ENCODE measurements at places on chromosomes 12 and 14. TPM values are rescaled to one million over a fixed set of nuclear protein-coding genes. Genes with fewer than 3 reads are reported as not detected.
A peak's percentile ranks its signal among the peaks of the same experiment; 100 is the strongest.

DNA sequence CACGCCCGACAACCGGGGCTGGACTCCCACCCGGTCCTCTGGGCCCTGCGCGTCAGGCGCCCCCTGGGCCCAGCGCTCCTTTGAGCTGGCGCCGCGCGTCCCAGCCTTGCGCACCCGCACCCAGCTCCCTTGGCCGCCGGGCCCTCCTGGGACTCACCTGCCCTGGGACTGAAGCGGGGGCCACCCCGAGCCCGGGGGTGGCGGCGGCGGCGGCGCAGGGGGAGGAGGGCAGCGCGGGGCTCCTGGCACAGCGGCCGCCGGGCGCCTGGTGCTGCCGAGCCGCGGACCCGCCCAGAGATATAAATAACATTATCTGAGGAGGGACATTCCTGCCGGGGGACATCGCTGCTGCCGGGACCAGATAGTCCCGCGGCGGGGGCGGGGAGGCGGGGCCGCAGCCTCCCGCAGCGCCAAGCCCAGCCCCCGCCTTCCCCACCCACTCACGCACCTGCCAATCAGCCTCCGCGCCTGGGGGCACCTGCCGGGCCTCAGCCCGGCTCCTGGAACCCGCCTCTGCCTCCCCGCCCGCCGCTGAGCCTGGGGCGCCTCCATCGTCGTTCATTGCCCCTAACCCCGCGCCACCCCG, at the start of gene SPTB:
Gene SPTB (minus strand): TSS at position 273 of the 586 bp plus-strand sequence. CDS start 56,813 bp downstream, outside the sequence.
- peaks cover 86% of the 10 kb centered on the region for H3K27me3 ChIP-seq
- H3K4me3 ChIP-seq, result peak within 1 kb of the TSS; percentile 89

GRCh38 chr12:123026094-123026853, 45.8 kb downstream of the ARL6IP4 start:
- no peak for DNase-seq
- H3K4me1 ChIP-seq, result no peaks in the 10 kb centered on the region
- H3K36me3 ChIP-seq, result no peaks in the 10 kb centered on the region
- H3K27ac ChIP-seq, result no peak overlapping the region

DNA sequence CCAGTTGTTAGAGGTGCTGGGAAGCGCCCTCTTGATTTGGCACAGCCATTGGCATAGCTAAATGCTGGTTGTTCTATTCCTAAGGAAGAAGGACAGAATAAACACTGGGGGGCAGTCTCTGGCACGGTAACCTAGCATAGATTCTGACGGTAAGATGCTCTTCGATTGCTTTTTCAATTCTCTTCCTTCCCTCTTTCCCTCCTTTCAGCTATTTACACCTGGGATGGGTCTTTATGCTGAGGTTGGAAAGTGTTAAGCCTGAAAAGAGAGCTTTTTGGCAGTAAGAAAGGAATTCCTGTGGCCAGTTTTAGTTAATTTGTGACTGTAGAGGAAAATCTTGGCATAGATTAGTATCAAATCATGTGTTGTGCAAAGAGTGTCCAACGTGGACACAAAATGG, 162.8 kb downstream of the SNAPC1 start:
- H3K27ac ChIP-seq, result no peak overlapping the region
- H3K27me3 ChIP-seq, result peaks cover 7% of the 10 kb centered on the region
- no peaks in the 10 kb centered on the region for H3K36me3 ChIP-seq
- H3K4me1 ChIP-seq, result peaks cover 28% of the 10 kb centered on the region
- DNase-seq, result no peak

DNA sequence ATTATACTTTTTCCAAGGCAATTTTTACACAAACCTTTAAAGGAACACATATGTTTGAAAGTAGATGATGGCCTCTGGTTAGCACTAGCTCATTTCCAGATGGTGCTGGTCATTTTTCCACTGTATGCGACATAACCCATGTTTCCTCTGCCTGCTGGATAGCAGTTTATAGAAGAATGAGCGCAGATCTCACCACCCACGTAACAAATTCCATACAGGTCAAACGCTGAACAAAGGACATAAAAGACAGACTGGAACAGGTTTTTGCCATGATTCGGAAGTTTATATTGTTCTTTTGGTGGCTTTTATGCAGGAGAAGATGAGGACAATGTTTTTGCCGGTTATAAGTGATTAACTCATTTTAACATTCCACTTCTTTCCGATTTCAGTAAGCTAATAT, 30.7 kb downstream of the PPP1R36 start:
- peaks cover 13% of the 10 kb centered on the region for H3K4me1 ChIP-seq
- DNase-seq, result no peak
- H3K4me3 ChIP-seq, result no peak overlapping the region

Gene OTX2
- total RNA-seq, result 0.22 TPM

DNA sequence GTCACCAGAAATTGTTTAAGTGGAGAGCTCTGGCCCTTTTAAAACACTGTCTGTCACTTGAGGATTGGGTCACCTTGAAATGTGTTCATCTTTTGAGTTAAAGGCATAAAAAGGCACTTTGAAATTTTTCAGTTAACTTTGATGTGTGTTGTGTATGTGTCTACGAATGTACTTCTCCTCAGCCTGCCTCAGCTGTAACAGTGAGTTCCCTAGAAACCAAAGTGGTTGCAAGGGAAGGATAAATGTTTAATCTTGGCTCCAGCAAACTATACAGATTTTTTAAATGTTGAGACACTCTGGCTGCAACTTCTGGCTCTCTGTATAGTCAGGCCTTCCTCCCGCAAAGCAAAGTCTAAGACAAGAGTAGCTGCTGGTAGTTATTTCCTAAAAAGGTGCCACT, 8.3 kb downstream of the DERA start:
- H3K27ac ChIP-seq, result no peak overlapping the region
- no peak overlapping the region for H3K4me3 ChIP-seq
- no peak for DNase-seq
- peaks cover 35% of the 10 kb centered on the region for H3K36me3 ChIP-seq
- H3K27me3 ChIP-seq, result no peaks in the 10 kb centered on the region
